NCI-H1930 (cell line): ENCODE measurements at places on chromosomes 4 and X.
A peak's percentile ranks its signal among the peaks of the same experiment; 100 is the strongest.

GRCh38 chr4:48195853-48196252 is 61.8 kb upstream of the TXK start:
- no peak for DNase-seq

GRCh38 chrX:148715361-148715760 is 214.9 kb downstream of the AFF2 start:
- no peak for DNase-seq

DNA sequence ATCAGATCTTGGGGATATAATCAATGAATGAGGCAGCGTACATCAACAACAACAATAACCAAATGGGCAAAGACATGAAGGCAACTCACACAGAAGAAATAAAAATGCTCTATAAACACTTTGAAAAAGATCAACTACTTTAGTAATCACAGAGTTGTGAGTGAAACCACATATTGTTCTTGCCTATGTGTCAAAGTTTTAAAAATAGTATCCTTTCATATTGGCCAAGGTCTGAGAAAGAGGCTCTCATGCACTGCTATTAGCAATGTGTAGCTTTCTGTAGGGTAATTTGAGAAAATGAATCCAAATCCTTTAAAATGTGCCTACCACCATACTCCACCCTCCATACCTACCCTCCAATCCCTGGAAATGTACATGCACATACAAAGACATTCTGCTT is 25.0 kb downstream of the COQ2 start:
- no peak for DNase-seq

DNA sequence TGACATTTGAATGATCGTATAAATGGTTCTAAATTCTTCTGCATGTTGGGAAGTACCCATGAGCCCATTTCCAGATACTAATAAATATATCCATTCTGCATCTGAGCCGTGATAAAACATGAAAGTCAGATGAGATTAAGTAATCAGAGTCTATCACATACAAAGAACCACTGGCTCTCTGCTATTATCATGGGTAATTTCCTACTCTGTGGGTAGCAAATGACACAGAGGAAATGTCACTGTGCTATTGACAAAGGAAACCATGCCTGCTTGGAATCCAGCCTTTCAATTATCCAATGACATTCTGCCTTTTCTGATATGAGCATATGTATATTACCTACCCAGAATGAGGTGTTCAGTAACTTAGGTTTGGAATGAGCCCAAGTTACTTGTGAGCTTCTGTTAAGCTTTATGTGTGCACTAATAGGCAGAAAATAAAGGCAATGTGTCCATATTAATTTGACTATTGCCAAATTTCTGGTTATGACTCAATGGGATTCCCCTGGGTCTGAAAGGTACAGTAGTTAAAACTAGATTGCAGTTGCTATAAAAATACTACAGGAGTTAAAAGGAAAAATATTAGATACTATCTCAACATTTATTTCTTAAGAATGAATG is 238.7 kb upstream of the KCNIP4 start:
- peak; percentile 36 for DNase-seq

DNA sequence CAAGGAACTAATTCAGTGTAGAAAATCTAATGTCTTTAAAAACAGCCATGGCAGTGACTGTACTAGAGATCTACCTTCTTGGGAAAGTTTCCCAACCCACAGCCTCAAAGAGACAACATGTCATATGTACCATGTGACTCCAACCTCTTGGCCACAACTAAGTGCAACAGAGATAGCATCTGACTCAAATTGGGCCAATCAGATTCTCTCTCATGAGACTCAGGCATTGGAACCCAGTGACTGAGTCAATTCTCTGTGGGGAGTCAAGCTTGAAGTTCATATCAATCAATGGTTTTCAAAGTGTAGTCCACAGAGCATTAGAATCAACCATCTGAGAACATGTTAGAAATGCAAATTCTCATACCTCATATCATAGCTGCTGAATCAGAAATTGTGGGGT is 123.3 kb downstream of the MBNL3 start:
- no peak for DNase-seq

DNA sequence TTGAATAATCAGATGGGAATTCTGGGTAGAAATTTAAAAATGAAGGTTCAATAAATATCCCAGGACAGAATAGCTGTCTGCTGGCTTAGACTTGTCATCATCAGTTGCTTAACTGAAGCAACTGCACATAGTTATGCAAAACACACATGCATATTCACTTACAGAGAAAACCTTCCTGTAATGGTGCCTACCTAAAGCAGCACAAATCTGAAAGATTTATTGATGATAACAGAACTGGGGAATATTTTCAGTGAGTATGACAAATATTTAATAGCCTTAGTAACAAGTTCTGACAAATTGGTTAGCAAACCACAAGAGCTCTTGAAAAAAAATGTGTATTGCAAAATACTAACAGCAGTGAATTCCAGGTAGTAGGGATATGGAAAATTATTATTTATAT is 606.8 kb upstream of the BOD1L1 start:
- no peak for DNase-seq

- DNase-seq = no peak
Measured at GRCh38 chr4:40553995-40554394, 75.7 kb downstream of the RBM47 start.

DNA sequence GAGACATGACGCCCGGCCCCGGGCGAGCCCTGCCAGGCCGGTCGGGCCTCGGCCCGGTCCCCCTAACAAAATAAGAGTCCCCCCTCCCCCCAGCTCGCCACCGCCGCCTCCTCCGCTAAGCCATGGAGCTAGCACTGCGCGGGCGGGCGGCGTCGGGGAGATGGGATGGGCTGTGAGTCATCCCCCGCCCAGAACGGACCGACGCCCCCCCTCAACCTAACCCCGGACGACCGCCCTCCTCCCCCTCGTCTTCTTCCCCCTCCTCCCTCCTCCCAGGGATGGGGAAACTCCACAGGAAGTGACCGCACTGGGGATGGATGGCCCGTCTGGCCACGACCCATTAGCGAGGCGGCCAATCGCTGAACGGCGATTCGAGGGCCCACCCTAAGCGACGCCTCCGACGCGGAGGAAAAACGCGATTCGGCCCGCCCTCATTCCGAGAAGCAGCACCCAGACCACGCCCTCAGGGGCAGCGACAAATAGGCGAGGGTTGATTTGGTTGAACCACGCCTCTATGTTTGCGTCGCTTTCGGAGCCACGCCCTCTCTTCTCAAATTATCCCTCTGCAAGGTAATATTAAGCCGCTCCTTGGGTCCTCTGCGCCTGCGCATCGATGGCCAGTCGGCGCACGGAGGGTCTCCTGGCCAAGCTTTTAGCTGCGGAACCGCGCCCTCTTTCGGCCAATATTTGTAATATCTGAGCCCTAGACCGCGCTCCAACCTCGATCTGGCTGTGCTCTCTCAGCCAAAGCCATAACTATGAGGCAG is at the start of gene TFE3:
TSS of gene TFE3 (minus strand) at position 138 of the 767 bp plus-strand sequence. CDS start at position 7, 131 bp downstream.
- DNase-seq = peak; percentile 97

GRCh38 chr4:119068529-119068962 is 67.1 kb upstream of the MYOZ2 start:
- no peak for DNase-seq

- DNase-seq = no peak
Measured at GRCh38 chr4:1207603-1208265, 35.4 kb upstream of the SPON2 start.
